Psoas muscle (tissue), 8 donors: ENCODE measurements at places on chromosomes 3 and 15. TPM values are rescaled to one million over a fixed set of nuclear protein-coding genes. Genes with fewer than 3 reads are reported as not detected.
A peak's percentile ranks its signal among the peaks of the same experiment; 100 is the strongest.

DNA sequence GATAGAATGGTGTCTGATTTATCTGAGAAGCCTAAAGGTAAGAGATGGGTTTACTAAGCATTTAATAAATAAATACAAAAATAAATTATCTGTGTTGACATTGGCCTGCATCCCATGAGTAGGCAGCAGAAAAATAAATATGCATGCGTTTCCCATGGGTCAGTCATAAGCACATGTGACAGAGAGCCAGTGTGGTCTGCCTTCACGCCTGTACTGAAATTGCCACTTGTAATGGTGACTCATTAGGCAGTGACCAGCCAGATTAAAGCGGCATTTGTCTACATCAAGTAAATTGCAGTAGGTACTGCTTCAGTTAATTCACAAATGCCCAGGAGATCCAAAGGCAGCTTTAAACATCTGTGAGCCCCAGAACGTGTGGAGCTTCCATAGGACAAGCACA is 399.6 kb downstream of the NAALADL2 start:
- DNase-seq: no peak

GRCh38 chr3:171377859-171378258 is 82.3 kb downstream of the TNIK start:
- no peak for DNase-seq

DNA sequence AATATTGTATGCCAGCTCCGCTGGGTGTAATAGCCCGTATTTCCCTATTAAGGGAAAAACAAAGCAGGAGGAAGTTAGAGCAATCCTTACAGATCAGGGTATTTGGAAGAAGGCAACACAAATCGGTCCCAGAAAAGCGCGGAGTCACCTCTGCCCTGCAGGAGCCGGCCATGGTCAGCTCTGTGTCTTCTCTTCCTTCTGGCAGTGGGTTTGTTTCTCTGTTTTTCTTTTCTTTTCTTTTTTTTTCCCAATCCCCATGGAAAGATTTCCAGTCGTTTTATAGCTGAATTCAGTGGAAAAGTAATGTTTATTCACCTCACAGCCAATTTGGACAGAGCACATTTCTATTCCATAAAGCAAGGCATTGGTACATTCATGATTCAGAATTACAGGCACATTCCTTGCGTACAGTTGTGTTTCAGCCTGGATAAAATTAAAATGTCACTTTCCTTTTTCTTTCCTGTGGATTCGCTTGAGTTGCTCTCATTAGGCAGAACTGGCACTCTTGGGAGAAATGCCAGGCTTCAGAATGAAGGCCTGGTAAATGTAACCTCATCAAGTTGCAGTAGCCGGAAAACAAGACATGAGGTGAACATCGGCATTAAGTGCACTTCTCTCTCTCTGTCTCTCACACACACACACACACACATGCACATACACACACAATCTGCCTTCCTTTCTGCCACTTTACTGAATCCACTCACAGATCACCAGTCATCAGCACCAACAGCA is 204.5 kb upstream of the UBE2E1 start:
- DNase-seq: no peak

DNA sequence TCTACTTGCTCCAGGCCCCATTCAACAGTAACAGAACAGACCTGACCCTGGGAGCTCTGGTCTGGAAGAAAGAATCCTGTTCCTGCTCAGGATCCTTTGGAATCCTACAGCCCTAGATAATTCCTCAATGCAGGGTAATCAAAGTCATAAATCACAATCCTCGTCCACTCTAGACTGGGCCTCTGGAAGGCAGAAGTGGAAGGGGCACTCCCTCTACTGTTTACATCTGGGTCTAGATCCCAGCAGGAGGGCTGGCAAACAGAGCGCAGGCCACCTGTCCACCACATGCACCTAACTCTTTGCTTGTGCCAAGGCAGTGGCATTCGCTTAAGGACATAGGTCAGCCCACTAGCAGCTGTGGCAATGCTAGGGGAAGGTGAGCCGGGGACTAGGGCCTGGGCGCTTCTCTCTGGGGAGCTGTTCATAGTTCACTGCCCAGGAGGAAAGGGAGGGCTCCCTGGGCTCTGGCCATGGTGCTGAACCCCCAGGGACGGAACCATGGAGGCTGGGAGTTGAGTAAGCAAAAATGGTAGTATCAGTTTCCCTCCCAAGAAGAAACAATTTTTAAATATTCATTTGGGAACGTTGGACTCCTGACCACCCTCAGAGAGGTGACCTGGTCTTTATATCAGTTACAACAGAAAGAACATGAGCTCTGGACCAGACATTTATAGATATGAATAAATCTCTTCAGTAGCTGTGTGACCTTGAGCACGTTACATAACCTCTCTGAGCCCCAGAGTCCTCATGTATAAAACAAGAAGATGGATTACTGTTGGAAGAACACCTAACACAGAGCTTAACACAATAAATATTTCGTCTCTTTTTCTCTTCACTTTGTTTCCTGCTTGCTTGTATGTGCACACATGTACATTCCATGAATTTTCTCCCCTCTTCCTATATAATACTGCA is 90.2 kb downstream of the NTRK3 start:
- no peak for DNase-seq

- no peak for DNase-seq
Observed at GRCh38 chr3:8576841-8577571, 67.6 kb downstream of the SSUH2 start.

DNA sequence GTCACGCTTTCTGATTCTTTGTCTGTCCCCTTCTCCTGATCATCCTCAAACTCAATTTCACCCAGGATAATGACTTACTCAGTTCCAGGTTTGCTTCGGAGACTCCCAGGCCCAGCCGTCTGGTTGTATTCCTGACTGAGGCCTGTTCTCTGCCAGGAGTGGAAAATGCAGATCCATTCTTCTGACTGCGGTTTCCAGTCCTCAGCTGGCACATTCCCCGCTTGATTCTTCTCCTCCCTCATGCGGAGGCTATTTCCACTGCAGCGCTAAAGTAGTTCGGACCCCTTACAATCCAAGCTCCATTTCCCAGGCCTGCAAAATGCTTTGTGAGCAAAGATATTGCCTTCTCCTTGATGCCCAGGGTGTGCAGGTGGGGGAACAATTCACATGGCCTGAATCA is 47.2 kb upstream of the GALNT15 start:
- DNase-seq: no peak

GRCh38 chr3:125418306-125418705 is 43.2 kb upstream of the ZNF148 start:
- no peak for DNase-seq

DNA sequence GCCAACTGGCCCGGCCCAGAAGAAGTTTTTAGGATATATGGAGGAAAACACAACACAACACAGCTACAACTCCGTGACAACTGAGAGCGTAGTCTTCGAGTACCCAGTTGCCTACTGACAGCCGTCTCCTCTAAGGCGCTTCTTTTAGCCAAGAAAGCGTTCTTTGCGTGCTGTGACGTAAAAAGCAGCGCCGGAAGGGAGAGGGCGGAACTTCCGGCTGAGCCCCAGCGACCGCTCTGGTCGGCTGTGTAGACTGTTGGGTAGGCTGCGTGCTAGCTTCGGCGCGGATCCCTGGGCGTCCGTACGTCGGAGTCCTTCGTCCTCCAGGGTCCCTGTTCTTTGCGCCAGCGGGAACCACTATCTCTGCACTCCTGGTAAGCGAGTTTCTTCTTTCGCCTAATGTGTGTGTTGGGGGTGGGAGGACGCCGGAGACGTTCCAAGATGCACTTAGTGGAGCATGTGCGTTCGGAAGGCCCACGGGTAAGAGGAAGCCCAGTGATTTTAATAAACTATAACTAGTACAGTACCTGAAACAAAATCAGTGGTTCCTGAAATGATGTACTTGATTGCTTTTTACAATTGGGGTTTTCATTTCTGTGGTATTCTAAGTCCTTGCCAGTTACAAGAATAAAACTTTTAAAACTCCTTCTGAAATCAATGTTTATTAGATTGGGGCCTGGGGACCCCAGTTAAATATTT is at the start of gene TRMT10C:
Gene TRMT10C (plus strand): TSS at position 239 of the 699 bp plus-strand sequence. CDS start 2,914 bp downstream, outside the sequence.
- DNase-seq: peak; percentile 95

GRCh38 chr3:112464264-112464663 is 35.0 kb downstream of the BTLA start:
- DNase-seq: no peak

- no peak for DNase-seq
Observed at GRCh38 chr3:119175872-119176756, 2.7 kb downstream of the UPK1B start.

DNA sequence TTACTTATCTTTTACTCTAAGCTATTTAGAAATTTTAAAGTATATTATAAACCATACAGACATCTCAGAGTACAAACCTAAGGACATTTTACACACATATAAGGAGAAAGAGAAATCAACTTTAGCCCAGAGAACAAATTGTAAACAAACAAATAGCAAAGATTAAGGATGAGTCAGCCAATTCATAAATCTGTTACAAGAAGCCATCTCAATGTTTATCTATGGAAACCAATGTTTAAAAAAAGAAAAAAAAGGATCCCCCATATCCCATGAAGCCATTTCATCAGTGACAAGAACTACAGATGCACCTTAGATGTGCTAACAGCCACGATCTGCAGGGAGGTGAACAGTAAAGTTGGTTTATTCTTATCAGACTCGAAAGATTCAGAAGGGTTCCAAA is 437.1 kb downstream of the SHQ1 start:
- DNase-seq: no peak

GRCh38 chr3:168876346-168877035 is 780.8 kb upstream of the GOLIM4 start:
- no peak for DNase-seq

GRCh38 chr15:31324806-31325594 is 1.6 kb upstream of the KLF13 start:
- no peak for DNase-seq

DNA sequence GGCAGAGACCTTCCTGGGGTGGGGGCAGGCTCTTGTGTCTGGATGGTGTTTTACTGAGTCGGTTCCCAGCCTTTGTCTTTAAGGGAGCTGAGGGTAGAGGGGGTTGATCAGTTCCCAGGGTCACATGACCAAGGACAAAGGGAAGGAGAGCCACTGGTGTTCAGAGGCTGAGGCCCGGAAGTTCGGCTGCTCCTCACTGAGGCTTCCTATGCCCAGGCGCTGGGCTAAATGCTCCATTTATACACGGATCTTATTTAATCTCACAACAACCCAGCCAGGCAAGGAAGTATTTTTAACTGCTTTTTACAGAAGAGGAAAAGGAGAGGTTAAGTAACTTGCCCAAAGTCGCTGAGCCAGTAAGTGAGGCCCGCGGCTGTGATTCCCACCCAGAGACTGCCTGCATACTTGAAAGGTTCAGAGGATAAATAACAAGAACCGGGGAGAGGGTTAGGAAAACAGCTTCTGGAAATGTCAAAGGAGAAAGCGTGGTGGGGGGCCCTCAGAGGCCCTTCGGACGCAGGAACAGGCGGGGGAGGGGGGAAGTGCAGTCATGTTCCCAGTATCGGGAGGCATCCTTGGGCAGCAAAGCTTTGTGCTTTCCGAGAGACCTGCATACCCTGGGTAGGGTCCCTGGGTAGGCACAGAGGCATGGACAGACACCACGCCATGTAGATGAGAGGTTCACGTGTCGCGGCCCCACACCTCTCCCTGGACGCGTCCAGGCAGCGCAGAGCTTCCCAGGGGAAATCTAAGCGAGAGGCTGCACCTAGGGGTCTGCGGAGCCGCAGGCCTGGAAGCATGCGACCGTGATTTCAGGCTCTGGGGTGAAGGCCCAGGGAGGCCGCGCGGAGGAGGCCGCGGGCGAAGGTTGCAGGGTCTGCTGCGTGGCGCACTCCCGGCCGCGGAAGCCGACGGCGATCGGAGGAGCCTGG is 21.3 kb downstream of the EPHB3 start:
- DNase-seq: no peak

GRCh38 chr3:126445506-126445905 is 30.2 kb downstream of the ZXDC start:
- no peak for DNase-seq

- DNase-seq: no peak
Observed at GRCh38 chr3:42520336-42520735, 17.9 kb downstream of the VIPR1 start.

GRCh38 chr15:59833366-59833765 is 144.2 kb upstream of the BNIP2 start:
- DNase-seq: no peak

GRCh38 chr3:139778682-139779233 is 101.0 kb upstream of the NMNAT3 start:
- DNase-seq: no peak

DNA sequence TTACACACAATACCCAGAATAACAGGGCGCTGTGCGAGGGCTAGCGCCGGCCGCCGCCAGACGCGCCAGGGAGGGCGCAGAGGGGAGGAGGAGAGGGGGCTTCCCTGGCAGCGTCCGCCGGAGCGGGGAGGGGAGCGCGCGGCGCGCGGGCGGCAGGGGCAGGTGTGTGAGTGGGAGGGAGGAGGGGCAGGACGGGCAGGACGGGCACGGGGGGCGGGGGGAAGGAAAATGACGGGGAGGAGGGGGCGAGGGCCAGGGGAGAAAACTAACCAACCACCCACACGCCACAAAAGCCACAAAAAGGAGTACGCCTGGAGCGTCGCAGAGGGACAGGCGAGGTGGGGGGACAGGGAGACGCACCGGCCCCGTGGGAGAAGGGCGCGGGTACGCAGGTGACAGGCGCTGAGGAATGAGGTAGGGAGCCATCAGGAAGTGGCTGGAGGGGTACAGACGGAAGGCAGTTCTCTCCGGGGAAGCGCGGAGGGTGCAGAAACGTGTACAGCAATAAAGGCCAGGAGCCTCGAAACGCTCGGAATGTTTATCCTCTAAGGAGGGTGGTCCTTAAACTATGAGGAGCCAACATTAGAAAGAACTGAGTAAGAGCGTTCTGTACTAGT is 610 bp upstream of the SATB1 start:
- peak; percentile 49 for DNase-seq

DNA sequence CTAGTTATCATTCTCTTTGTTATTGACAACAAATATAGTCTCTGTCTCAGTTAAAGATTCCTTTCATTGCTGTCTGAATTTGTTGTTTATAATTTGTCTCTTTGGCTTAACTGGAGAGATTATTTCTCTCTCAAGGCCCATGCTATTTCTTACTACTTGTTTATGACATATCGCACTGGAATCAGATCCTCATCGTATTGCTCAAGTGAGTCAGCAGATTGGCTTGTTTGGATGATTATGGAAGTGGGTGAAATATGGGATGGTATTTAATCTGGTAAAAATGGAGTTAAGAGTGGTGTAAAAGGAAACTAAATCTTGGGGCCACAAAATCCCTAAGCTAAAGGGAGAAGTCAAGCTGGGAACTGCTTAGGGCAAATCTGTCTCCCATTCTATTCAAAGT is 613.1 kb downstream of the SI start:
- DNase-seq: no peak

DNA sequence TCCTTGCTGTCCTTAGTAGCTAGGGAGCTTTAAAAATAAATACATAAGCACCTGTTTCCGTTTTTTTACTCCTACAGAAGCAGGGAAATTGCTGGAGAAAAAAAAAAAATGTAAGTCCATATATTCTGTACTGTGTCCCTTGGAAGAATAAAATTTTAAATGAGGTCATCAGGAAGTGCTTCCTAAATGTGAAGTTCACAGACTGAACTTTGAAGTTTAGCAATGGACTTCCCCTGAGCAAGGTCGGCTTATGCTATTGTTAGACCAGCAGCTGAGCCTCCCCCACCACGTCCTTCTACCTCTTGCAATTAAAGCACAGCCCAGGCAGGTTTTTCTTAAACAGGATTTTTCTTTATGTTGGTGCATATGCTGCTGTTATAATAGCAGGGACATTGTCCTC is 26.3 kb downstream of the LIPC start:
- no peak for DNase-seq

The ERICH6 gene
- total RNA-seq: not detected

The ERC2 gene
- not detected for total RNA-seq

The RNU5B-1 gene
- 13.9 TPM for total RNA-seq

The GOLGA8T gene
- not detected for total RNA-seq

The SLC24A5 gene
- not detected for total RNA-seq
